ENCODE measurements at places on chromosomes 16 and 17. TPM values are rescaled to one million over a fixed set of nuclear protein-coding genes. Genes with fewer than 3 reads are reported as not detected.

- H3K4me3 ChIP-seq = no peak overlapping the region
- DNase-seq = no peak
- no peaks in the 10 kb centered on the region for H3K27me3 ChIP-seq
- H3K27ac ChIP-seq = no peak overlapping the region
- peaks cover 28% of the 10 kb centered on the region for H3K4me1 ChIP-seq
- no peaks in the 10 kb centered on the region for H3K36me3 ChIP-seq
Measured at GRCh38 chr17:43701318-43701743, 39.6 kb upstream of the MEOX1 start.

- H3K36me3 ChIP-seq = no peaks in the 10 kb centered on the region
- H3K4me3 ChIP-seq = no peak overlapping the region
- H3K27ac ChIP-seq = no peak overlapping the region
- H3K4me1 ChIP-seq = peaks cover 17% of the 10 kb centered on the region
- DNase-seq = peak; percentile 57
Measured at GRCh38 chr17:57603978-57604377, 141.1 kb downstream of the CCDC182 start.

DNA sequence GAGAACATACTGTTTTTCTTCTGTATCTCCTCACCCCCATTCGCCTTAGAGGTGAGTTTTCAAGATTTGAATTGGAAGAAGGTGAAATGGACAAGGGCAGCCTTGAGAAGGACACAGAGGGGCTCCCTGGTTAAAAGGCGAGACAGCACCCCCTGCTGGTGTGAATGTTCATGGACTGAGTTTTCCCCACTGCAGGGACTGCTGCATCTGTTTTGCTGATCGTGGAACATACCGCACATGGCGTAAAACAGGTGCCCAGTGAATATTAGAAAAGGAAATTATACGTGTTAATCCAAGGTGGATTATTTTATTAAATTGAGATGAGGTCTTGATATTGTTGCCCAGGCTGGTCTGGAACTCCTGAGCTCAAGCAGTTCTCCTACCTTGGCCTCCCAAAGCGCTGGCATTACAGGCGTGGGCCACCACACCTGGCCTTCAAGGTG lies 54.5 kb downstream of the NDE1 start:
- H3K36me3 ChIP-seq = peaks cover 10% of the 10 kb centered on the region
- H3K4me1 ChIP-seq = peaks cover 14% of the 10 kb centered on the region
- no peak overlapping the region for H3K27ac ChIP-seq
- no peak overlapping the region for H3K4me3 ChIP-seq
- no peak for DNase-seq
- no peaks in the 10 kb centered on the region for H3K27me3 ChIP-seq

GRCh38 chr17:68381076-68381900 lies 76.0 kb downstream of the WIPI1 start:
- H3K4me1 ChIP-seq = peaks cover 31% of the 10 kb centered on the region
- no peaks in the 10 kb centered on the region for H3K36me3 ChIP-seq
- no peak overlapping the region for H3K27ac ChIP-seq
- no peaks in the 10 kb centered on the region for H3K27me3 ChIP-seq
- H3K4me3 ChIP-seq = no peak overlapping the region
- no peak for DNase-seq

The C16orf89 gene
- total RNA-seq = not detected

- no peaks in the 10 kb centered on the region for H3K36me3 ChIP-seq
- H3K27me3 ChIP-seq = no peaks in the 10 kb centered on the region
- H3K27ac ChIP-seq = no peak overlapping the region
Measured at GRCh38 chr17:70271200-70271599, 101.9 kb downstream of the KCNJ2 start.

- no peak overlapping the region for H3K4me3 ChIP-seq
- no peak overlapping the region for H3K27ac ChIP-seq
- peaks cover 3% of the 10 kb centered on the region for H3K36me3 ChIP-seq
- peaks cover 17% of the 10 kb centered on the region for H3K4me1 ChIP-seq
Measured at GRCh38 chr16:67923414-67924116, 8.1 kb downstream of the CTRL start.

- H3K4me3 ChIP-seq = peak within 1 kb of the TSS; percentile 82
- peak within 1 kb of the TSS; percentile 93 for H3K27ac ChIP-seq
- no peaks in the 10 kb centered on the region for H3K27me3 ChIP-seq
- peak; percentile 94 for DNase-seq
- peaks cover 85% of the 10 kb centered on the region for H3K4me1 ChIP-seq
Measured at GRCh38 chr17:50055426-50056216, at the start of gene ITGA3. Gene ITGA3 (plus strand): TSS chr17:50056110. CDS start chr17:50056440, 330 bp downstream.

GRCh38 chr17:61353615-61354014 lies 46.0 kb upstream of the TBX2 start:
- no peak overlapping the region for H3K27ac ChIP-seq
- no peak overlapping the region for H3K4me3 ChIP-seq
- no peak for DNase-seq
- H3K36me3 ChIP-seq = no peaks in the 10 kb centered on the region
- H3K27me3 ChIP-seq = no peaks in the 10 kb centered on the region

The SPATA32 gene
- total RNA-seq = not detected

The CSH2 gene
- total RNA-seq = not detected

The FBXL16 gene
- 0.82 TPM for total RNA-seq

The ENKD1 gene
- total RNA-seq = 6.4 TPM

GRCh38 chr17:15216481-15216880 lies 48.6 kb downstream of the PMP22 start:
- no peak for DNase-seq
- peaks cover 8% of the 10 kb centered on the region for H3K4me1 ChIP-seq
- H3K27ac ChIP-seq = no peak overlapping the region
- no peaks in the 10 kb centered on the region for H3K36me3 ChIP-seq
- H3K27me3 ChIP-seq = no peaks in the 10 kb centered on the region
